ENCODE measurements at places on chromosomes 1 and 21.

DNA sequence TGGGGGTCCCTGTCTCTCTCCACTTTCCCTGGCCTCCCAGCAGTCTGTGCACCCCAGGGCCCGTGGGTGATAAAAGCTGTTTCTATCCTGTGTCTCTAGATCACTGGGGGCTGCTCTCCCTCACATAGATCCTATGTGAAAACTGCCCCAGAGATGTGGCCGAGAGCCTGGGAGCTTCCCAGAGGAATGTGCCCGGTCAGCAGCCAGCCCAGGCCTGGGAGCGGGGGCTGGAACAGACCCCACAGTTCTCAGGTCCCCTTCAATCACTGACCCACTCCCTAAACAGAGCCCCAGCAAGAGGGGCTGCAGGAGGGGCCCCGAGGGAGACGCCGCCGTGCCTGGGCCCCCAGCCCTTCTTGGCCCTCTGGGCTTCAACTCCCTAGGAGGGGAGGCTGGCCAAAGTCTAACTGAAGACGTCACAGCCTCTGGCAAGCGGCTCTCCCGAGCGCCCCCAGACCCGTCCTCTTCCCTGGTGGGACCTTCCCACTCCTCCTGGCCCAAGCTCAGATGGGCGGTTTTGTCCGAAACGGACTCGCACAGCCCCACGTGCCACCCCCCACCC is 403 bp downstream of the MXRA8 start:
- DNase-seq: no peak

GRCh38 chr21:46323227-46323709 is 402 bp downstream of the C21orf58 start:
- DNase-seq: no peak

- DNase-seq: no peak
Observed at GRCh38 chr1:170010443-170010842, 64.1 kb downstream of the KIFAP3 start.

DNA sequence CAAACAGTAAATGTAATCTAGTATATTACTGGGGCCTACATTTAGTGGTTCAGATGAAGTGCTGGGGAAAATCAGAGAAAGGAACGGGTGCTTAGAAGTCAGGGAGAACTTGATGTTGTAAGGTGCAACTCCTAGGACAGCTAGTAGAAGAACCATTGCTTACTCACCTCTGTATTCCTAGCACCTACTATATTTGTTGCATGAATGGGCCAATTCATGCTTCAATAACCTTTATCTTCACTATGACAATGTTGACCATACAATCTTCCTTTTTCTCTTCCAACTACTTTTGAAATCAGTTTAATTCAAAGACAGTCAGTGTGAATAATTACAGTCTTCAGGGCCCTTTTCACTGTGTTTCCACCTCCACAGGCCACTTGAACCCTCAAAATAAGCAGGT is 125.0 kb upstream of the DMRTA2 start:
- DNase-seq: no peak

Measured in GOT3 (cell line).